ENCODE measurements at places on chromosomes 13 and 19. TPM values are rescaled to one million over a fixed set of nuclear protein-coding genes. Genes with fewer than 3 reads are reported as not detected.

The C13orf46 gene
- total RNA-seq: 0.13 TPM

The CELF5 gene
- not detected for total RNA-seq

The ZNF132 gene
- total RNA-seq: 2.3 TPM

The ZNF345 gene
- total RNA-seq: 1.1 TPM

The HIF3A gene
- total RNA-seq: 44.5 TPM

The EXOC3L2 gene
- 0.13 TPM for total RNA-seq

The CAMSAP3 gene
- total RNA-seq: 2.3 TPM

The SPIB gene
- not detected for total RNA-seq

The CCDC169 gene
- 2.5 TPM for total RNA-seq

The LPAR2 gene
- 19.8 TPM for total RNA-seq

The PPFIA3 gene
- 2.4 TPM for total RNA-seq

The KIR2DL1 gene
- not detected for total RNA-seq

The CPAMD8 gene
- 4.3 TPM for total RNA-seq

The PGLYRP2 gene
- total RNA-seq: not detected

The LACC1 gene
- total RNA-seq: 2.7 TPM

The APOC4 gene
- not detected for total RNA-seq

The OSCAR gene
- 1.5 TPM for total RNA-seq

The RFPL4AL1 gene
- total RNA-seq: not detected

The CALR gene
- 1,118 TPM for total RNA-seq

The FOSB gene
- total RNA-seq: 15.2 TPM

The GFY gene
- total RNA-seq: not detected

The OR7C1 gene
- not detected for total RNA-seq

The PPP1R13L gene
- total RNA-seq: 31.1 TPM

The ONECUT3 gene
- not detected for total RNA-seq

The ZIM2 gene
- not detected for total RNA-seq

The PLIN5 gene
- not detected for total RNA-seq

The CLEC17A gene
- not detected for total RNA-seq

The PDE4C gene
- total RNA-seq: not detected

The FGF14 gene
- 0.51 TPM for total RNA-seq

The HSD17B14 gene
- total RNA-seq: 2.0 TPM

The KCNRG gene
- 0.33 TPM for total RNA-seq

The BICRA gene
- 6.1 TPM for total RNA-seq

The RNF225 gene
- 0.13 TPM for total RNA-seq

The ADAMTSL5 gene
- total RNA-seq: 4.4 TPM

The SYCN gene
- total RNA-seq: not detected

The DCT gene
- total RNA-seq: under 0.01 TPM

The ZNF829 gene
- 1.5 TPM for total RNA-seq

The OVOL3 gene
- not detected for total RNA-seq

The WTIP gene
- total RNA-seq: 21.5 TPM

The EBI3 gene
- total RNA-seq: 2.3 TPM

The EFNB2 gene
- 54.9 TPM for total RNA-seq

The CDC37 gene
- 192 TPM for total RNA-seq

The CFD gene
- total RNA-seq: 7.0 TPM

The ZNF93 gene
- total RNA-seq: 4.3 TPM

The VSIG10L gene
- total RNA-seq: 0.33 TPM

The ATP1A3 gene
- 0.49 TPM for total RNA-seq

The ZNF701 gene
- 6.0 TPM for total RNA-seq

The UBE2L5 gene
- total RNA-seq: not detected

The NCAN gene
- not detected for total RNA-seq

Data from mesangial cell (primary cell).